ENCODE measurements at places on chromosomes 7 and 10. TPM values are rescaled to one million over a fixed set of nuclear protein-coding genes. Genes with fewer than 3 reads are reported as not detected.
A peak's percentile ranks its signal among the peaks of the same experiment; 100 is the strongest.

- no peak for DNase-seq
These were observed 379.0 kb upstream of the CNTNAP2 start for GRCh38 chr7:145737617-145738016.

DNTT gene
- total RNA-seq = not detected

UTF1 gene
- total RNA-seq = not detected

GRCh38 chr7:1431634-1432380 lies 27.5 kb downstream of the MICALL2 start:
- DNase-seq = no peak

- DNase-seq = no peak
These were observed 26.7 kb downstream of the SEC23IP start for GRCh38 chr10:119919271-119919670.

DNA sequence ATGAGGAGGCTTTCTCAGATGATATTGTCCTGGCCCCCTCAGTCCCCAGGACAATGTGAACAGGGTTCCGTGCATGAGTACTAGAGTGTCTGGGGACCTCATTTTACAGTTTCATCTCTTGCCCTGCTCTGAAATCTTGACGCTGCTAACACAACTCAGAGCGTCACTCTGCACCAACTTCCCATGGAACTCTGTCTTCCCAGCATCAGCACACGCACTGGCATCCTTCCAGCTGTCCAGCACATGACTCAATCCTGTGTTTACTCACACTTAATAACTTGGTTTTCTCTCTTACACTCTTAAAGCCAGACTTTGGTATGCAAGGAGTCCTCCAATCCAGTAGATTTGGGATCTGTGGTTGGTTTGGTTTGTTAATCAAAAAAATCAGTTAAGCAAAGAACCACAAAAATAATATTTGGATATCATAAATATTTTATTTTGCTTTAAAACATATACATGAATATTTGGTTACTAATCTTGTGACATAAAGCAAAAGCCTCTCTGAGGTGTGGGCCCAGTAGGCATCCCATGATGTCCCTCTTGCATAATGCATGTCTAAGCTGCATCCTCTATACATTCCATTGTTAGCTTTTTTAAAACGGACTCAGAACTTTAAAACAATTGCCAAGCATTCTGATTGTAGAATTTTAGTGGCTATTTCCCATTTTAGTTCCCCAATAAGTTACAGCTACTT lies 131.0 kb downstream of the CXCL12 start:
- DNase-seq = no peak

DNA sequence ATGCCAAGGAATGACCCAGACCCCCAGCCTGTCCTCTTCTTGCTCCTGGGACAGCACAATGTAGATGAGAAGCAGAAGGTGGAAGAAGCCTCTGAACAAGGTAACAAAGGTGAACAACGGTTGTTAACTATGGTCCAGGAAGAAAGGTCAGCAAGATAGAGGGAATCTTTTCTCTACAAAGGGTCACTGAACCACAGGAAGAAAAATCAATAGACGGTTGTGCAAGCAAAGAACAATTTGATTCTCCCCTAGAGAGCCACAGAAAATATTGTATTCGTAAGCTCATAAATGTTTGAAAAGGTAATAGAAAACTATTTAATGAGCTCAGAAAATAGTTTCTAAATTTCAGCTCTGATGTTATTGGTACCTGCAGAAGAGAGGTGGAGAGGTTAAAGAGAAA lies 111.3 kb downstream of the ST8SIA6 start:
- no peak for DNase-seq

DNA sequence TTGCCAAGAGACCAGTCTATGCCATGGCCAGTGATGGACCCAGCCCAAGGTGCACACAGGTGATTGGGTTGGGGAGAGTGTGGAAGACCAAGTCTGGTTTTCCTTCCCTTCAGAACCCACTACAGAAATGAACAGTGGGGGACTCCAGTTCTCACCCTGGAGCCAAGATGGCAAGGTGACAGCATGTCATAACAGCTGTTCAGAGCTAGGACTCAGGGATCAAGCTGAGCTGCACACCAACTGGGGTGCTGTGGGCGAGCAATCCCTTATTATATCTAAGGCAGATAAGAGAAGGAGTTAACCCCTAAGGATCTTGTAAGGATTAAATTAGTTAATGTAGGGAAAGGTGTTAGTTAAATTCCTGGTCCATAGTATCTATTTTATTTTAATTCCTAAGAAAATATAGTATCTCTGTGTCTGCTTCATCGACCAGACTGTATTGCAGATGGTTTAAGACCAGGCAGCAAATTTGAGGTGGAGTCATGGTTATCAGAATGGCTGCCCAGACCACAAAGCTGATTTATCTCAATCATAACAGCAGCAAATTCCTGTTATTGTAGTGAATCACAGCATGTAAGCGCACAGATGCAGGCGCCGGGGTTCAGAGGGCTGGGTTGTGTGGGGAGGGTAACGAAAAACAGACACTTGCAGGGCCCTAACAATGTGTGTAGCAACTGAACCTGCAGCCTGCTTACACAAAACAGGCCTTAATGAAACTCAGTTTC lies 208.7 kb upstream of the ZNF32 start:
- DNase-seq = no peak

CRTAC1 gene
- not detected for total RNA-seq

GRCh38 chr10:71774916-71775702 lies 1.8 kb upstream of the VSIR start:
- DNase-seq = no peak

IQUB gene
- 0.08 TPM for total RNA-seq

PPP1R9A gene
- total RNA-seq = 0.35 TPM

- no peak for DNase-seq
These were observed 30.5 kb downstream of the CREB5 start for GRCh38 chr7:28442540-28443420.

DNA sequence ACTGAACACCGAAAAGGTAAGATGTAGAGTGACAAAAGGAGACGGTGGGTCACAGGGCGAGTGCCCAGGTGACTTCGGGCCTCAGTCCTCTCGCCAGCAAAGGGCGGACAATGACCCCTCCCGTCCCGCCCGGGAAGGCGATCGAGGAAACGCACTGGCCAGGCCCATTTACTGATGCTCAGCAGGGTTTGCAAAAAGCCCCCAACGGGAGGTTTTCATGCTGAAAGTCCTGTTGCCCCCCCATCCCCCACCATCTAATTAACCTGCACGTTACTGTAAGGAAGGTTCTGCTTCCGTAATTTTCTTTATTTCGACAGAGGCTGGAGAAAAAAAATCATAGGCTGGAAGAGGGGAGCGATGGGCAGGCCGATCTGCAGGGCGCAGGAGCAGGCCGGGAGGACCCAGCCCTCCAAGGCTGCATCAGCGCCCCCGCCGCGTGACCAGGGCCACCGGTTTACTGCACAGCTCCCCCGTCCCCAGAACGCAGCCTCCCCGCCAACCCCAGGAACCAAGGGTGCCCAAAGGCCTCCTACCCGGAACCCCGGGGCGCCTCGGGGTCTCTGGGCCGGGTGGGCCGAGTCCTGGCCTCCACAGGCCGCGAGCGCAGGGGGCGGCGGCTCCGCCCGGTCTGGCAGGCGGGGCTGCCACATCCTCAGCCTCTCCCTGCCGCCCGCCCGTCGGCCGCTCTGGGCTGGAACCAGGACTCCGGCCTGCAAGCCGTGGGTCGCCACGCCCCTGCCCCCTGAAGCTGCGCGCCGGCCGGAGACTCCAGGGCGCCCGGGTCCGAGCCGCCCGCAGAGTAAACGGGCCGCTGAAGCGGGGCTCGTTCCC lies 613 bp downstream of the OAT start:
- peak; percentile 31 for DNase-seq

AOC1 gene
- not detected for total RNA-seq

GRCh38 chr10:99569961-99570360 lies 37.2 kb downstream of the NKX2-3 start:
- DNase-seq = no peak

DNA sequence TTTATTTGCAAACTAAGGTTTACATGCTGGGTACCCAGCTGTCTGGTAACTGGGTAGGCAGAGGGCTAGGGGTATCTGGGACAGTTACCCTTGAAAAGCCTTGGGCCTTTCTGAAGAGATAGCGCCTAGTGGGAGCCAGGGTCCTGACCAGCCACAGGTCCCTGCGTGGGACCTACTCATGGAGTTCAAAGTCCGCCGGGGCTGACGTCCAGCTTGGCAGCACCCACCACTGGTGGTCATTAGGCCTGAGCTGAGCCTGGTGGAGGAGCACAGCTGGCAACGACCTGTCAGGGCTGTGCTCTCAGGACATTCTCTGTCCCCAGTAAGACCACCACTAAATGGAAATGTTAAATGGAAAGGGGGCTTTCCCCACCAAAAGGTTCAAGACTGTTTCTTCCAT lies 20.0 kb downstream of the GUSB start:
- DNase-seq = no peak
